H1 (cell line): ENCODE measurements at places on chromosomes 7 and 10. TPM values are rescaled to one million over a fixed set of nuclear protein-coding genes. Genes with fewer than 3 reads are reported as not detected.

The TMEM236 gene
- polyA plus RNA-seq: 0.02 TPM in 2 replicates

The TMEM178B gene
- polyA plus RNA-seq: 4.4 and 5.3 TPM in 2 replicates

The GARIN1A gene
- 0.03 TPM in 1 of 2 replicates, not detected in the other for polyA plus RNA-seq

GRCh38 chr7:77453531-77453930 lies 37.4 kb upstream of the GSAP start:
- no peak for DNase-seq

- DNase-seq: no peak
These were observed 41.7 kb downstream of the SGMS1 start for GRCh38 chr10:50582046-50582445.

DNA sequence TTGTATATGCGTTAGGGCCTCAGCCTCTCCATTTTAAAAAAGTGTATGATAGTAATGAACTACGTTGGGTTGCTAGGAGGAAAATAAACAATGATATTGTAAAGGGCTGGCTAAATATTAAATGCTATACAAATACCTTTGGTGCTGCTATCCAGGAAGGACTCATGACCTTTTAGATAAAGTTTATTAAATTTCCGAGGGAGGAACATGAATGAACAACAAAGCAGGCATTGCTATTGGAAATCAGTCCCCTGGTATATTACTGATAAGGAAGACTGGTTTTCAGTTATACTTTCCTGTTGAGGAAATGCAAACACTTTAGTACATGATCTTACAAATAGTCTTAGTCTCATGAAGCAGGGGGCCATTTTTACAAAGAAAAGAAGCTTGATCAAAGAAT lies 17.2 kb upstream of the AGR2 start:
- DNase-seq: no peak

DNA sequence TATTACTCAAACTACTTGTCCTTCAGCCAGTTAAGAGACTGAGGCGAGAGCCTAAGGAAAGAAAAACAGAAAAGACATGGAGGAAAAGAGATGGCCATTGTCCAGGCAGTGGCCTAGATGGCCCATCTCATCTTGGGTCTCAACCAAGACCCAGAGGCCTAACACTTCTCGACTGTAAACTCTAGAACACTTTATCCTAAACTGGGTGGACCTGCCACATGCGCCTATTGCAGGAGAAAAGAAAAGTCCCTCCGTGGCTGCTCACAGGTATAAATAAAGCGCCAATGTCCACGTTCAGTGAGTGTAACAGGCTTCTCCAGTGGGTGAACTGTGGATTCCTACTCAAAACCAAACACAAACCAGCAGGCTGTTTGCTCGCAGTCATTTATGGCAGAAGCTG lies 92.7 kb upstream of the DDC start:
- no peak for DNase-seq

GRCh38 chr10:124010563-124011131 lies 82.8 kb downstream of the CHST15 start:
- peak; percentile 78 for DNase-seq

DNA sequence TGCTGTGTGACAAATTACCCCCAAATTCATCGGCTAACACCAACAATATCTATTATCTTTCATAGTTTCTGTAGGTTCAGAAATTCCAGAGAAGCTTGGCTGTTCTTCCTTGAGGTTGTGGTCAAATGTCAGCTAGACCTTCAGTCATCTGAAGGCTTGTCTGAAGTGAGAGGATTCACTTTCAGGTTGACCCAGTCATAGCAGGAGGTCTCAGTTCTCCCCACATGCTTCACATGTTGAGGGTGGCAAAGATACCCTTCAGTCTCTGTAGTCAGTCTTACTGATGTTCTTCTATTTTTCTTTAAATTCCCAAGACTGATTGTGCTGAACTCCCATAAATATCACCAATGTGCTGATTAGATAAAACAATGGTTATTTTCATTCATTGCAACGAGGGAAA lies 1692.0 kb downstream of the REEP3 start:
- DNase-seq: no peak

DNA sequence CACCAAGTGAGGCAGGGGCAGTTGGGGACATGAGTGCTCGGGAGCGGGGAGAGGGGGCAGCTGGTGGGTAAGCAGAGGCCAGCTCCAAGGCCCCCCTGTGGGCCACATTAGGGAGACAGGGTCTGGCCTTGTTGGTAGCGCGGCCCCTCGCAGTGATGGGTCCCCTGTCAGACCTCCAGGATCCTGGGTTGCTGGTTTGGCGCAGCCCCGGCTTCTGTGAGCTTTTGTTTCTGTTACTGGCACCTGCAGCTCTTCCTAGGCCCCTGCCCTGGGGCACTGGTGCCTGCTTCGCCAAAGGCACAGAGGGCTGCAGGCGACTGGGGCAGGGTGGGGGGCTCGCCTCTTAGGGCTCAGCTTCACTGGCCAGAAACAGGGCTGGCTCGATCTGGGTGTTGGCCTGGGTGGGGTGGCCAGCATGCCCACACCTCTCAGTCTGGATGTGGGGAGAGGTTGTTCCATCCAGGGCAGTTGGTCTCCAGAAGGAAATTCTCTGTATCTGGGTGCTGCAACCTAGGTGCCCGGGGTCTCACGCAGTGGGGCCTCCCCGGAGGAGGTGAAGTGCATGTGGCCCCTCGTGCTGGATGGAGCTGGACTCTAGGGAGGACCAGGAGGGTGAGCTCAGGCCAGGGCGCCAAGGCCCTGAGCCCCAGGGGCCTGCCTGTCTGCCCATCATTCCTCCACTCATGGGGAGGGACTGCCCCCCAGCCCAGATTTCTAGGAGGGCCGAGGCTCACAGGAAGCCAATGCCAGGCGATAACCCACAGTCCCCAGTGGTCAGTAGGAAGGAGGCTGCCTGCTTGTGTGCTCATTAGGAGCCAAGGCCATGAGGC lies 138.6 kb downstream of the LHPP start:
- DNase-seq: no peak

GRCh38 chr7:18936265-18936664 lies 181.2 kb downstream of the TWIST1 start:
- DNase-seq: no peak

DNA sequence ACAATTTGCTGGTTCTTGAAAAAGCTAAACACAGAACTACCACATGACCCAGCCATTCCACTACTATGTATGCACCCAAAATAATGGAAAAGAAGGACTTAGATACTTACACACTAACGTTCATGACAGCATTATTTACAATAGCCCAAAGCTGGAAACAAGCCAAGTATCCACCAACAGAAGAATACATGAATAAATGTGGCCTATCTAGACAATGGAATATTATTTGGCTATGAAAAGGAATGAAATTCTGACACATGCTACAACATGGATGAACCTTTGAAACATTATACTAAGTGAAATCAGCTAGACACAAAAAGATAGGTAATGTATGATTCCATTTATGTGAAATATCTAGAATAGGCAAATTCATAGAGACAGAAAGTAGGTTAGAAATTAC lies 67.4 kb upstream of the EXOC4 start:
- DNase-seq: no peak

DNA sequence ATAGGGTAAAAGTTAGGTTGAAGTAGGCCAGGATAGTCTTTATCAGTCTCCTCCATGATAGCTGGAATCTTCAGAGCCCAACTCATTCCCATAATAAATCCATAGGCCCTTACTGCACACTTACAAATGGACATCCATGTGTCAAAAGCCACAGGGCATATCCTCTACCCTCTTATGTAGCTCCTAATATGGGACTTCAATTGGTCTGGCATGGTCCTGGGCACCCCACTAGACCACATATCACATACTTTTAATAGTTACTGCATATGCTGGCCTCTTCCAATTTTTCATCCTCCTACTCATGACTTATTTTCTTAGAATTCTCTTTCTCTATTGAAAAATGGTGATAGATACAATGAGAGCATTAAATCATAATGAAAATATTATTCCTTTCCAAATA lies 169.3 kb downstream of the MAGI2 start:
- DNase-seq: no peak

DNA sequence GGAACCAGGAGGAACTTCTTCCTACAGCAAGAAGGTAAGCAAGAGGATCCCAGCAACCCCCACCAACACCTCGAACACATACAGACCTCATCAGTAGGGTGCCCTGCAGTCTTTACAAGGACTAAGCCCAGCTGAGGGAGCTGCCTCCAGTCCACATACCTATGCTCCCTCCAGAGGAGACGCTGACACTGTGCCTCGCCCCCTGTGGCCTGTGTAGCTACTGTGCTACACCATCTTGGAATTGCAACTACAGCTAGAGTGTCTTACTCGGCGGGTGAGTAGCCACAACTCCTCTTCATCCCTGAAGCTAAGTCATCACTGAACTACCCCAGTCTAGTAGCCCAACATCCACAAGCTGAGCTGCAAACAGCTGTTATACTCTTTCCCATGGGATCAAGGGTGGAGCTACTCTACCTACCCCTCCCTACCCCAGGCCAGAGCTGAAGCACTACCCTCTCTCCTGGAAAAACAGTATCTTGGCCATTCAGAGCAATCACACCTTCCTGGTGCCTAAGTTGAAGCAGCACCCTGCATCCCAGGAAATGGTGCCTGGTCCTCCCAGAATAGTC lies 42.2 kb upstream of the CAMK2B start:
- no peak for DNase-seq

GRCh38 chr7:64959072-64959747 lies 31.6 kb downstream of the ZNF117 start:
- DNase-seq: no peak
